NCI-H446 treated with DMSO at 0.1 percent for 48 hours (cell line): ENCODE measurements at places on chromosomes 13 and 19.

GRCh38 chr19:30848636-30849425, 476.6 kb downstream of the ZNF536 start:
- no peak for DNase-seq

GRCh38 chr19:54415901-54416673, 823 bp downstream of the TTYH1 start:
- no peak for DNase-seq

- no peak for DNase-seq
These were observed 24.6 kb downstream of the NOSIP start for GRCh38 chr19:49555600-49556411.

- DNase-seq = peak; percentile 10
These were observed 69.6 kb downstream of the STK24 start for GRCh38 chr13:98507282-98507797.

- DNase-seq = no peak
These were observed 1.6 kb upstream of the PTGIR start for GRCh38 chr19:46626446-46626845.

DNA sequence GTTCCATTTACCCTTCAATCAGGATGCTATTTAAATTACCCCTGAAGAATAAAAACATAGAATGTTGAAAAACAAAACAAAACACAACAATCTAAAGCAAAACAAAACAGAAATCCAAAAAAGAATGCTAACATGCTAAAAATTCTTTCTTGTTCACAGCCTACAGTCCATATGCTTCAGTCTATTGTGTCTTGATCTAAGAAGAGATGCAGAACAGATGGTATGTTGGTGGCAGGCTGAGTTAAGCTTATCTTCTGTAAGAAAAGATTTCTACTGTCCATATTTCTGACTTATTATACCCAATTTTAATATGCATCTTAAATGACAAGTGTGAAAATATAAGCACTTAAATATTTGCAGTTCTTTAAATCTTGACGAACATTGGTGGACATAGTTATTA, 356.1 kb upstream of the SLITRK1 start:
- no peak for DNase-seq
